ENCODE measurements at places on chromosomes 2 and 18.

GRCh38 chr2:200121931-200122330, 166.5 kb downstream of the MAIP1 start:
- DNase-seq, result no peak

DNA sequence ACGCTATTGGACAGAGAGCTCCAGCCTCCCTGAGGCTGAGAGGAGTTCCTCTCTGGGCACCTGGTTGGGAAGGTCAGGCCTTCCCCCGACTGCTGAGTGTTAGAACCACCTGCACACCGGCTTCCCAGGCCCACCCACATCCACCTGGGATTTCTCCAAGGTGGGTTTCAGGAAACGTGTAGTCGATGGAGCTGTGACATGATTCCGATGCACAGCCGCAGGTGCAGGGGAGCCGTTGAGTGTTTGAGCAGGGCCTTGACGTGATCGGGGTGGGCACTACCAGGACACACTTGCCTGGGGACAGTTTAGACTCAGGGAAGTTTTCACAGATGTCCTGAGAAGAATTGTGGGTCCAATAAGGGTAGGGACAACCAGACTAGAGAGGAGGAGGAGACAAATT, 21.8 kb upstream of the GIGYF2 start:
- no peak for DNase-seq

- no peak for DNase-seq
Measured at GRCh38 chr2:202700075-202700901, 65.5 kb downstream of the FAM117B start.

- DNase-seq, result no peak
Measured at GRCh38 chr18:59502274-59503175, 143.5 kb upstream of the LMAN1 start.

- peak; percentile 7 for DNase-seq
Measured at GRCh38 chr18:77113361-77114151, 19.0 kb downstream of the MBP start.

- peak; percentile 91 for DNase-seq
Measured at GRCh38 chr2:231601356-231602229, 8.9 kb downstream of the TEX44 start.

- no peak for DNase-seq
Measured at GRCh38 chr18:42578792-42579191, 536.7 kb downstream of the RIT2 start.

GRCh38 chr2:8268172-8268783, 413.6 kb upstream of the ID2 start:
- DNase-seq, result no peak
